CD4-positive, alpha-beta T cell (primary cell): ENCODE measurements at places on chromosomes 4 and X. TPM values are rescaled to one million over a fixed set of nuclear protein-coding genes. Genes with fewer than 3 reads are reported as not detected.

DNA sequence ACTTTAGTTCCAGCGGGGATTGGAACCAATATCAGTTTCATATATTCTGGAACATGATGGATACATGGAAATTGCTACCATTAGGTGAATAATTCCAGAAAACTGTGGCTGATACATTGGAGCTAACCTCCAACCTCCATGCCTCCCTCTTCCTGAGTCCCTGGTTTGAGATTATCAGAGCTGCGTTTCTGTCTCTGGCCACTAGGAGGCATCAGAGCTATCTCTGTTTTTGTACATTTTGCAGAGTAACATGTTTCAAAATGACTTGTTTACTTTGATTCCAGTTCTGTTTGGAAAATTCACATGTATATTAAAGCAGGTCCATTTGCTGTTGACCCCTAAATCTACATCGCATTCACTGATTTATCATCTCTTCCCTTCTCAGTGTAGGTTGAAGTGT lies 2.4 kb upstream of the RAB40AL start:
- DNase-seq: peak; percentile 12

DNA sequence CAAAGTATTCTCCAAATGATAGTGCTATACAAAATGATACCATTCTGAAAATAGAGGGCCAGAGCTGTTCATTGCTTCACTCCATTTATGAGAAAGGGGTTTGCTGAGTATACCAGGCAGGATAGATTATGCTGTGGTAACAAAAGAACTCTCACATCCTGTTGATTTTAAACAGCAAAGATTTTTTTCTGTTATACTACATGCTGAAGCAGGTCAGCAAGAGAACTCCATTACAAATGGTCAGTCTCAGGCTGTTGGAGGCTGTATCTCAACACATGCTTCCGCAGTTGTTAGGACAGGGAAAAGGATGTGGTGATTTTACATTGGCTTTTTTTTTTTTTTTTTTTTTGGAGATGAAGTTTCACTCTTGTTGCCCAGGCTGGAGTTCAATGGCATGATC lies 13.7 kb upstream of the KLHL5 start:
- no peak for DNase-seq

TMPRSS11A gene
- not detected for total RNA-seq

GRCh38 chr4:138216272-138216867 lies 25.8 kb downstream of the SLC7A11 start:
- DNase-seq: no peak

DNA sequence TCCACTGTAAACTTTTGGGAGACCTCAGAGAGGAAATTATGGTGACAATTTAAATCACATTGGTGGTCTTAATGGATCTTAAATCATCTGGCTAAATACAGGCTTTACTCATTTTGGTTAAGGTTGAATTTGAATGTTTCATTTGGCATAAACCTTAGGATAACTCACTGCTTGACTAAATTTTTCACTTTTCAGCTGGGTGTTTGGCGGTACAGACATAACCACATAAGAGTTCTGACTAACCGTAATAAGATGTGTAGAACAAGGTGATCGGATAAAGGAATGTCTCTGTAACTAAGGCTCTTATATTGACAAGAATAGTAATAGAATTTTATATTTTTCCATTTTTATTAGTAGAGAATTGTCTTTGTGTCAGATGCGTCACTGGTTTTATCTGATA lies 281.0 kb downstream of the BMPR1B start:
- no peak for DNase-seq

GRCh38 chr4:10074767-10075105 lies 41.9 kb downstream of the WDR1 start:
- DNase-seq: no peak
